NCI-H510A (cell line): ENCODE measurements at places on chromosomes 11 and 22.

DNA sequence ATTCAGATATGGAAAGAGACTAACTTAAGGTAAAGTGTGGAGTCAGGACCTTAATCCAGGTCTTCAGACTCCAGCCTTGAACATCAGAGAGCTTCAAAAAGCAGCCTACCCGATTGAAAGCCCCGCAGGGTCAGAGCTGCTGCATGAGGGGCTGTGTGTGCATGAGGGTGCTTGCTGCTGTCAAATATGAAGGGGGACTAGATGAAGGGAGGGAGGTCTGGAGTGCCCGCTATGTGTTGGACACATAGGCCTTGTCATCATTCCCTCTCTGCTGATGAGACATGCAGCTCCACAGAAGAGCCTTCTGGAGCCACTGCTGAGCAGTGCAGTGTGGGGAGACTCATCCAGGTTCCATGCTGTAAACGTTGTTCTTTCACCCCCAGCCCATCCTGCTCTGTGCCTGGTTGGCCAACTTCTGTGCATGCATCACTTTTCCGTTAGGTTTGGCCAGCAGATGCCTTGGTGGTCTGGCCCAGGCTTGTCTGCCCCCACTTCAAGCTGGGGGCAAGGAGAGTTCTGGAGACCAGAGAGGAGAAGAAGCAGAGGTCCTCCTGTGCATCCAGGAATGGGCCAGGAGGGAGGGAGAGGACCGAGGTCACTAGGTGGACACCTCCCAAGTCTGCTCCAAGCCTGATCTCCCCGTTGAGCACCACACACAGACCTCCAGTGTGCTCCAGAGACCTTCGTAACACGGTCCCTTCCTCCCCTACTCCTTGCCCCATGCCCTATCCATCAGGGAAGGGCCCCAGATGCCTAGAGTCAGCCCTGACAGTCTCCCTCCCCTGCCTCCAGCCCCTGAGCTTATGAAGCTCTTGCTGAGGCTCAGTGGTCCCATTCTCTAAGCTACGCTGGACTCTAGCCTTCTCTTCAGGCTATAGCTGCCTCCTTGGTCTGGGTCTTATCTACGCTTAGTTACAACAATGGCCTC is 32.0 kb downstream of the LRRC32 start:
- DNase-seq = no peak

- no peak for DNase-seq
Measured at GRCh38 chr11:111417011-111417765, 38.1 kb upstream of the POU2AF1 start.

DNA sequence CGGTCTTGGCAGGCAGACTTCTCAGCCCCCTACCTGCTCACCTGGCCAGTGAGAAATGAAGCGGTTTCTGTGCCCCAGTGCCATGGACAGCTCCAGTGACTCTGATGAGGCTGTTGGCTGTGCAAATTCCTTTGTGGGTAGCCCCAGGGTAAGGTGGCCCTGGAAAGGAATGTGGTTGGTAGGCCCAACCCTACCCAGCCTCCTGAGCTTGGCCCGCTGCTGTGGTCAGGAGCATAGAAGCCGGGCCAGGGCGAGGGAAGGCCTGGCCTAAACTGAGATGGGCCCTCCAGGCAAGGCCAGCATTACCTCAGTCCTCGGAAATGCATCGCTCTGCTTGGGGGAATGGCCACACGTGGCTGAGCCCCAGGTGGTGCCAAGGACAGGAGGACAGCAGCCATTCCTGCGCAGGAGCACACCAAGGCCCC is 16.9 kb downstream of the DAGLA start:
- no peak for DNase-seq

DNA sequence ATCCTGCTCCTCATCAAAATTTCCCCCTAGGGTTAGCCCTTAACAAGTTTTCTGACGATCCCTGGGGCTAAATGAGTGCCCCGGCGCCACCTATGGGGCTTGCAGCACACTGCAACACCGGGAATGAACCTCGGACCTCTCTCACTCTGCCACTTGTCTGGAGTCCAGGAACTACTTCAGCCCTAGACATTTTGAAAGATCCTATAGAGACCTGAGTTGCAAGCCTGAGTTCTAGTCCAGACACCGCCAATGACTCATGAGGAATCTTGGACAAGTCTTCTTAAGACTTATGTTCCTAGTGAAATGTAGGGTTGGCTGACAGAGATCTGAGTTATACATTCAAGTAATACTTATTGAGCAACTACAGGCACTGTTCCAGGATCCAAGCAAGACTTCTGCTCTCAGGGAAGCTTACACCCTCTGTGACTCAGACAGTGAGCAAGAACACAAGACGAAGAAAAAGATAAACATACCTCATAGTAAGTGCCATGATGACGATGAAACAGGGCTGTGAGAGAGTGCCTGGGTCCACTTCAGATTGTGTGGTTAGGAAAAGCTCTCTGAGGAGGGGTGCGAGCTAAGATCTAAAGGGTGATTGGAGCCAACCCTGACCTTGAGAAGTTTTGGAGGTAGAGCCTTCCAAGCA is 10.2 kb upstream of the STK33 start:
- DNase-seq = no peak

DNA sequence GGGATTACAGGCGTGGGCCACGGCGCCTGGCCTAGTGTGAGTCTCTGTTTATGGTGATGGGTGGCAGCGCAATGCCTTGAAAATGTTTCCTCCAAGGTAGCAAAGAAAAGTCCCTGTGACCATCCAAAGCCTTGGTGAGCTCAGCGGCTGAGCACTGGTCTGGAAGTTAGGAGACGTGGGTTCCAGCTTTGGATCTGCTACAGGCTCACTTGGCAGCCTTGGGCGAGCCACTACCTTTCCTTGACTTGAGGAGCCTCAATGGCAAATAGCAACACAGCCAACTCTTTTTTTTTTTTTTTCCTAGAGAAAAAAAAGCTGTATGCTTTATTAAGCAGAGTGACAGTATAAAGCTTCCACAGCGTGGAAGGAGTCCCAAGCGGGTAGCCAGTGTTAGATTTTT is 61.3 kb upstream of the RASD2 start:
- no peak for DNase-seq

- no peak for DNase-seq
Measured at GRCh38 chr11:133621611-133622010, 89.3 kb upstream of the OPCML start.

DNA sequence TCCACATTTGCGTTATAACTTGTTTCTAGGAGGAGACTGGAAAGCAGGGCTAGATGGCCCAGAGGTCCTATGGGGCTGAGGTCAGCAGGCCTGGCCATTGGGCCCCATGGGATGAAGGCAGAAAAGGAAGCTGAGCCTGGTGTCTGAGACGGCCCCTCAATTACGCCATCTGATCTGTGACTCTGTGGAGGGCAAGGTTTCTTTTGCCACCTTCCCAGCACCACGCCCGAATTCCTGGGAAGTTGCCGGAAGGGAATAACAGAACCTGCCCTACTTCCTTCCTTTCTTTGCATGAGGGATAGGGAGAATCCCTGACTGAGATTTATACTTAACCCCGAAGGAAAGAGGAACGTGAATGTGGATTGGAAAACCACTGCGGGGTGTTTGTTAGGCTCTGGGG is 118.1 kb downstream of the MPPED1 start:
- DNase-seq = no peak

GRCh38 chr22:50047346-50047745 is 10.8 kb downstream of the TTLL8 start:
- DNase-seq = no peak

- DNase-seq = no peak
Measured at GRCh38 chr11:86775361-86775760, 25.0 kb upstream of the PRSS23 start.

DNA sequence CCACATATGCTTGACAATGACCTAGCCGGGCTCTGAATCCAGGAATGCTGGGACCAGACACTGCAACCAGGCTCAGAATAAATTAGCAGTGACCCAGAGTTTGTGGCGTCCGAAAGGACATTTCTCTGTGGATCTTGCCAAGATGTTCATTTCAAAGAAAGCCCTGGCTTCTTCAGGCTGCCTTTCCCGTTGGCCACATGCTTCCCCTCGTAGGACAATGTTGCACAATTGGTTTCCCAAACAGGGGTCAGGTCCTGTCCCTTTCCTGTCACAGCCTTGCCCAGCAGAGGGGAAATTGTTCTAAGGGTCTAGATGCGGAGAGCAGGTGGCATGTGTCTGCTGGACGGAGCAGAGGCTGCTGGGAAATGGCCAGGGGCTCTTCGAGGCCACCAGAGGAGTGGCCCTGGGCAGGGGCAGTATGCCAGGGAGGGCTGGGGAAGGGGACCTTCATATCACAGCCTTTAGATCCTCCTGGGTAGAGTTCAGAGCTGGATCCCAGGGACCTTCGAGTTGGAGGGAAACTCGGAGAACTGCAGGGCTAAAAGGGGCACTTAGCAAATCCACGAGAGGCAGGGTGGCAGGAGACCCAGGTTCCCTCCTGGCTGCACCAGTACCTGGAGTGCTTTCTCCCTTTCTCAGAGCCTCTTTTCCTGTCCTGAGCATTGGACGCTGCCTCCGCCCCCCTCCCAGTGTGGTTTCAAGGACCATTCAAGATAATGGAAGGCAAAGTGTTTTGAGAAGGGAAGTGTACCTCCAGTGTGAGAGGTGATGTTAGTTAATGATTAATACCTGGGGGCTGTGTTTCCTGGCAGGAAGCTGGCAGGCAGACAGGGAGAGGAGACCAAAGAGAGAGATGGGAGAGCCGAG is 42.3 kb downstream of the C11orf96 start:
- no peak for DNase-seq

DNA sequence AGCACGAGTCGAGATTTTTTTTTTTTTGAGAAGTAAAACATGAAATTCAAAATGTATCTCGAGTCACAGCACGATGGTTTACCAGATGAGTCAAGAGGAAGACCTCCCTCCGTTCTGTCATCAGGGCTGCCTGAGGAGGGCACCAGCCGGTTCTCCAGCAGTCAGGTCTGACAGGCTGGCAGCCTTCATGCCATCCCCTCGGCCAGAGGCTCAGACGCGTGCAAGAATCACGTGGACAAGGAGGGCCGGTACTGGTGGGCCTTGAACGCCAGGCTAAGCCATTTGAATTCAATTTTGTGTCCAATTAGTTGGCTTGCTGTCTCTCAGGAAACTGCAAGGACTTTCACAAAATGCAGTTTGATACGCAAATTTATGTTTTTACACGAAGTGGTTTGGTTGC is 1412.2 kb downstream of the BRD1 start:
- DNase-seq = no peak

DNA sequence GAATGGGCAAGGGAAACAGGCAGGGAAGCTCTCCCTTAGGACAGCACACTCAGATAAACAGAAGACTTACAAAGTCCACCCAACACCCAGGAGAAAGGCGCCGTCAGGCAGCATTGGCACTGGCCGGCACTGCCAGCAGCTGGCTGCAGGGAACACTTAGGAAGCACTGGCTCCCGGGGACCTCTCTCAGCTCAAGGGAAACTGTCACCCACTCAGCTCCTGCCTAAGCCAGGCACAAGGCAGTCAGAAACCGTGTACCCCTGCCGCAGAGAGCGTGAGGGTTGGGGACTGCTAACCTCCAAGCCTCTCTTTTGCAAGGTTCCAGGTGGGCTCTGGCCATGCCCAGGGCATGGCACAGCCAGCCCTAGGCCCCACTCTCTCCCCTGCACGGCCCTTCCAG is 64.7 kb downstream of the DGCR2 start:
- DNase-seq = no peak

DNA sequence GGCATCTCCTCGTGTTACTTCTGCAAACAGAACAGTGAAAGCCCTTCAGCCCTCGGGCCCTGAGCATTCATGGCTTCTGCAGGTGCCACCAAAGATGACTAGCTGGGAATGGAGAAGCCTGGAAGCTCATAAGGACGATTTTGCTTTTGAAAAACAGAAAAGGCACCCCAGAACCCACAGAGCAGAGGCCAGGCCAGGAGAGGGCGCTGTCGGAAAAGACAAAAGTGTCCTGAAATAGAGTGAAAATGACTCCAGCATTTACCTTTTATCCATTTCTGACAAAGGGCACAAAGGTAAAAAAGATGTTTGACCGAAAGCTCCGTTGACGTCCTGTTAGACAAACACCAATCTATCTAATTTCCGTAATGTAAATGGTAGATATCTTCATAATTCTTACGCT is 37.6 kb downstream of the ZNF195 start:
- DNase-seq = no peak
